ENCODE measurements at places on chromosomes 7 and 10. TPM values are rescaled to one million over a fixed set of nuclear protein-coding genes. Genes with fewer than 3 reads are reported as not detected.

Gene CEP55
- total RNA-seq = 91.3 TPM

Gene DRGX
- not detected for total RNA-seq

- DNase-seq = no peak
These were observed 46.5 kb downstream of the ABLIM1 start for GRCh38 chr10:114611617-114612016.

Gene GPC2
- total RNA-seq = 5.5 TPM

Gene TUBAL3
- total RNA-seq = not detected

Gene PIK3CG
- 10.9 TPM for total RNA-seq

DNA sequence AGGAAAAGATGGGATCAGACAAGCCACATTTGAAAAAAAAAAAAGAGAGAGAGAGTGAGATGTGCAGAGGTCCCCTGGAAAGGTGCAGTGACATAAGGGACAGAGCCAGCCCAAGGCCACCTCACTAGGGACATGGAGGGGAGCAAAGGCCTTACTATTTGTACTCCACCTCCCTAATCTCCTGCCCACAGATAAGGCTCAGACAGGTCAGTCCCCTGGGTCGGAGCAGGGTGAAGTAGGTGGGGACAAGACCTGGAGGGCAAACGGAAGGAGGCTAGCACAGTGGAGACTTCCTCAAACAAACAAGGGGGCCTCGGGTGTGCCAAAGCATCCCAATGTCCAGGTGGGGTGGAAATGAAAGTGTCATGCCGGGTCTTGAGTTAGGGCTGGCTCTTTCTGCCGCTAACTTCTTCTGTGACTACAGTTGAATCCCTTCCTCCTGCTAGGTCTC lies 7.0 kb downstream of the PRF1 start:
- DNase-seq = no peak

GRCh38 chr10:103517234-103518085 lies 24.0 kb downstream of the NEURL1 start:
- no peak for DNase-seq

Gene PHYHIPL
- not detected for total RNA-seq

Gene JAKMIP3
- total RNA-seq = 0.95 TPM

All from activated CD4-positive, alpha-beta memory T cell treated with anti-CD3 and anti-CD28 coated beads for 36 hours (primary cell).